ENCODE measurements at places on chromosomes 3 and 15.
A peak's percentile ranks its signal among the peaks of the same experiment; 100 is the strongest.

DNA sequence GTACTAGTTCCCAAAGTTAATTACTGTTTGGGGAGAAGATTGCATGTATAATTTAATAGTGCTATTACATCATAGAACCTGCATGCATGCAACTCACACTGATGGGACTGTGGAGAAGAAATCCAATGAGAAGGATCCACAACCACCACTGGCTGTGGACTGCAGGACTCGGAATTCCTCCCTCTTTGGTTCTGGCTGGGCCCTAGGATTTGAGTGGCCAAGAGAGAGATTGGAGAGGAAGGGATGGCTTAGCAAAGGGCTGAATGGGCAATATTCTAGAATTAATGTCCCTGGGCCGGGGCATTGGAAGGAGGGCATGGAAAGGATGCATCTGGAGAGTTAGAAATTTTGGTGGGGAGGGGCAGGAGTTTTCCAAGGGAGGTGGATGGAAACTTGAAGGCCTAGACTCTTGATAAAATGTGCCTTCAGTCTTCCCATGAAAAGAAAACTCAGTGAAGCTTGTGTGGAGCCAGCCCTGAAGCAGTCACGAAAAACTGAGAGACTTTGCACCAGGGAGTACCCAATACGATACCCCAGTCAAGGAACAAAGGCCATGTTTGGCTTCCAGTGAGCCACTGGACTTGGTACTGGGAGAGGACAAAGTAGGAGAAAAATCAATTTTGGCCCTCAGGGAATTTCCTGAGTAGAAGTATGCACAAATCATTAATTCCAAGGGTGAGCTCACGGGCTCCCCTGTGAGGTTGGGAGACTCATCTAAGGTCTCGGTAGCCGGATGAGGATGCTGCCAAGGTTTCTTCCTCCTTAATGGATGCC lies 31.4 kb upstream of the TPM1 start:
- DNase-seq = no peak

- DNase-seq = no peak
Measured at GRCh38 chr3:180229113-180229512, 192.4 kb upstream of the PEX5L start.

GRCh38 chr3:156180077-156180476 lies 59.7 kb downstream of the KCNAB1 start:
- DNase-seq = no peak

- DNase-seq = no peak
Measured at GRCh38 chr3:24683633-24684384, 189.2 kb upstream of the THRB start.

DNA sequence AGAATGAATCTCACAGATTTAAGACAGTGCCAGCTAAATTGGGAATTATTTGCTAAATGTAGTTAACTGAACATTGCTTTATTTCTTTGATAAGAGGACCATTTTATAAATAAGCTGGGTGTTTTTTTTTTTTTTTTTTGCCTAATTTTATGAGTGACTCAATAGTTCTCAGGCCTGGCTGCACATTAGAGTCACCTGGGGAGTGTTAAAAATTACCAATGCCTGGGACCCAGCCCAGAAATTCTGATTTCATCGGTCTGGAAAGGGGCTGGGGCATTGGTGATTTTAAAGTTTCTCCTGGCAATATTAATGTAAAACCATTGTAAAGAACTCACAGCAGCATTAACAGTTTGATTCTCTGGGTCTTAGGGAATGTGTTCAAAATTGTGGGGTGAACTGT lies 51.2 kb upstream of the PHLDB2 start:
- no peak for DNase-seq

GRCh38 chr3:45309876-45310275 lies 78.5 kb upstream of the LARS2 start:
- no peak for DNase-seq

GRCh38 chr15:83845230-83845629 lies 191.3 kb downstream of the ADAMTSL3 start:
- no peak for DNase-seq

- DNase-seq = no peak
Measured at GRCh38 chr3:15955968-15956367, 158.2 kb upstream of the ANKRD28 start.

GRCh38 chr15:69389426-69389825 lies 24.7 kb upstream of the KIF23 start:
- DNase-seq = peak; percentile 30

GRCh38 chr3:55570271-55570711 lies 83.2 kb upstream of the WNT5A start:
- no peak for DNase-seq

GRCh38 chr15:41727143-41727542 lies 47.1 kb upstream of the MAPKBP1 start:
- no peak for DNase-seq

DNA sequence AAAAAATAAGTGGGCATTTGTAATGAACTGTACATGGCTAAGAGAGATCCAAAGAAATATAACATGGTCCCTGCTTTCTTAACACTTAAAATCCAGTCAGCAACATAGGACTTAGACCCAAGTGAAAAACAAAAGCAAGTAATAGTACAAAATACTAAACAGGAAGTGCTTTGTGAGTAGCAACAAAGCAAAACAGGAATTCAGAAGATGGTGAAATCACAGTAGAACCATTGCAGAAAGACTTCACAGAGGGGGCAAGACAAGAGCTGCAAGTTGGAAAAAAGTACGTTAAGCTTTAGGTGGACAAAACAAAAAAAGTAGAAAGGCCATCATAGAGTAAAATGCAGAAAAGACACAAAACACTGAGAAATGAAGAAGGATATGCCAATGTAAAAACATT lies 116.0 kb downstream of the TBC1D5 start:
- no peak for DNase-seq

GRCh38 chr3:145735631-145736030 lies 425.4 kb downstream of the PLOD2 start:
- DNase-seq = no peak

GRCh38 chr3:59766200-59766872 lies 716.5 kb upstream of the CFAP20DC start:
- no peak for DNase-seq

- no peak for DNase-seq
Measured at GRCh38 chr15:87219650-87220615, 1036.6 kb downstream of the NTRK3 start.

DNA sequence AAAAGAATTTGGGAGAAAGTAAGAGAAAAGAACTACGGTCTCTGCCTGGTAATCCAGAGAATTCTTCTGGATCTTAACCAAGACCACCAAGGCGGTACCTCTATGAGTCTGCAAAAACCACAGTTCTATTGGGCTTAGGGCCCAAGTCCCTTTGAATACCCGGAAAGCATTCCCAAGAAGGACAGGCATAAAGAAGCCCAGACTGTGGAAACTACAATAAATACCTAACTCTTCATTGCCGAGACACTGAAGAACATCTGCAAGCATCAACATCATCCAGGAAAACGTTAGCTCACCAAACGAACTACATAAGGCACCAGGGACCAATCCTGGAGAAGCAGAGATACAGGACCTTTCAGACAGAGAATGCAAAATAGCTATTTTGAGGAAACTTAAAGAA lies 162.3 kb upstream of the TMC3 start:
- DNase-seq = no peak

DNA sequence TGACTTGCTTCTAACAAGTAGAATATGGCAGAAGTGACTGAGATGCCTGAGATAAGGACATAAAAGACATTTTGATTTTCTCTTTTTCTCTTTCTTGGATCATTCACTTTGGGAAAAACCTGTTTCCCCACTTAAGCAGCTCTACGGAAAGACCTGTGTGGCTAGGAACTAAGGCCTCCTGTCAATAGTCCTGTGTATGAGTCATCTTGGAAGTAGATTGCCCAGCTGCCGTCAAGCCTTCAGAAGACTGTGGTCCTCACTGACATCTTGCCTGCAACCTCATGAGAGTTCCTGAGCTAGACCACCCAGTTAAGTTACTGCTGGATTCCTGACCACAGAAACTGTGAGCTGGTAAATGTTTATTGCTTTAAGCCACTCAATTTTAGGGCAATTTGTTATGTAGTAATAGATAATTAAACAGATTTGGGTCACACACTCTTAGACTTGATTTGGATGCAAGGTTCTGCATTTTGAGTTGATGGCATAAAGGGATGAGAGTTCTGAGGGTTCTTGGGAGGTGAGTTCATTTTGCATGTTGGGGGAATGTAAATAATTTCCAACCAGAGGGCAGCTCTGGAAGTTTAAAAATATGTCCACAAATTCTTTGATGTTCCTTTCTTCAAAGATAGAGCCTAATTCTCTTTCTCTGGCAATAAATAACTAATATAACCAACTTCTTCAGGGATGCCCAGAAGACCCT lies 229.2 kb downstream of the SQOR start:
- no peak for DNase-seq

DNA sequence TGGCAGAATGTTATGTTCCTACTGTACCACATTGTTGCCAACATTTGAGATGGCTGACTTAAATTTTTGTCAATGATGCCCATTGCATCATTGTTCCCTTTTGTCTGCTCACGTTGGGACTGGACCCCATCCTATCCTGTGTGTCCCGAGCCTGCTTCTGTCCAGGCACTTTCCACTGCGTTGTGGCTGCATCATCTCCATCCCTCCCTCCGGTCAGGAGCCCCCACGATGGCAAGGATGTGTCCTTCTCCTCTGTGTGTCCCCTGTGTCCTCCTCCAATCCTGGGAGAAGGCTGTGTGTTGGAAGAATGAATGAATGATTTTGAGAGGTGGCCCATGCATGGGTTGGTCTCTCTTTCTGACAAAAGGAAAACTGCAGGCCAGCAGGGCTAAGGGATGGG lies 19.4 kb upstream of the MRPS22 start:
- DNase-seq = peak; percentile 21

DNA sequence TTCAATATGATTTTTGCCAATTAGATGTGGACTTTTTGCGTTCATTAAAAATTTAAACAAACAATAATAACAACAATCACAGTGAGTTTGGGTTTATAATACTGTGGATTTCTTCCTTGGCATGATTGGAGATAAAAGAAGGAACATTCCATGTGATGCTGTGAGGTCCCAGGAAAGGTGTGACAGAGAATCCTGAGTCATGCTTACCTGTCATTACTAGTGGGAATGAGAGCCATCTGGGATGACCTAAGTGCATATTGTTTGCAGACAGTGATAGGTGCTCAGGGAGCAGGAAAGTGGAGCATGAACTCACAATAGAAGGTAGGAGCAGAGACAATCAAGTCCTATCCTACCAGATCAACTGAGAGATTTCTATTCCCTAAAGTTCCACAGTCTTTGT lies 766.5 kb upstream of the CFAP20DC start:
- no peak for DNase-seq

DNA sequence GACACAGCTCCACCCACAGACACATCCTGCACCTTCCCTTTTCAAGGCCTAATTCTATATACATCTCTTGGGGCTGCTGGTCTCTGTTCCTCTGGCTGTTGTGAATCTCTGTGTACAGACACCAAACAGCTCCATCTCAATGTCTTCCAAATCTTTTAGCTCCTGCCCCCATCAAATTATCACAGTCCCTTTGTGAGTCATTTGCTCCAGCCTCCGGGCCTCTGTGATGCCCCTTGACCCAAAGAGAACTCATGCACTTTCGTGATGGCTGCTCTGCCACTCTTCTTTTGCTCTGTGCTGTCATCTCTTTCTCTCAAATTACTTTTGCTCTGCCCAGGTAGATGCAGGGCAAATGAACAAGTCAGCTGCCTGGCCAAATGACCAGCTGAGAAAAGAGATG lies 369.0 kb upstream of the CDIN1 start:
- no peak for DNase-seq

GRCh38 chr3:23175341-23176083 lies 27.6 kb upstream of the UBE2E2 start:
- DNase-seq = no peak

DNA sequence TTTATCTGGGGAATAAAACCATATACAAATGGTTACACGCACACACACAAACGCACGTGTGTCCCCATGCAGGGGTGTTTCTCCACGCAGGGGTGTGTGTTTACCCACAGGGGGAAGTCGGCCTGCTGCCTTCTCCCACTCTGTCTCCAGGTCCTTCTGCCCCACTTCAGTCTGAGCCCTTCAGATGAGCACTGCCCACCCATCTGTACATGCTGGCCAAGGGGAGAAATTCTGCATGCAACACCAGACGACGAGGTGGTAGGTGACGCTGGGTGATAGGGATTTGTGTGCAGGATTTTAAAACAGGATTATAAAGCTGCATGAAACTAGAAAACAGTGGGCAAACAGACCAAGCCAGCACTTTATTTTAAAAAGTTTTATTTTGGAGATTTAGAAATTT lies 122.5 kb downstream of the TJP1 start:
- no peak for DNase-seq

DNA sequence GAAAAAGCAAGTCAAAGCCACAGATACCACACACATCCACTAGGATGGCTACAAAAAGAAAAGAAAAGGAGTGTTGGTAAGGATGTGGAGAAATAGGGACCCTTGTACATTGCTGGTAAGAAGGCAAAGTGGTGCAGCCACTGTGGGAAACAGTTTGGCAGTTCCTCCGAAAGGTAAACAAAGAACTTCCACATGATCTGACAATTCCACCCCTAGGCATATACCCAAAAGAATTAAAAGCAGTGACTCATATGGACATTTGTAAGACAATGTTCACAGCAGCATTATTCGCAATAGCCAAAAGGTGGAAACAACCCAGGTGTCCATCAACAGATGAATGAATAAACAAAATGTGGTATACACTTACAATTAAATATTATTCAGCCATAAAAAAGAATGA lies 22.2 kb upstream of the GMPPB start:
- DNase-seq = no peak

DNA sequence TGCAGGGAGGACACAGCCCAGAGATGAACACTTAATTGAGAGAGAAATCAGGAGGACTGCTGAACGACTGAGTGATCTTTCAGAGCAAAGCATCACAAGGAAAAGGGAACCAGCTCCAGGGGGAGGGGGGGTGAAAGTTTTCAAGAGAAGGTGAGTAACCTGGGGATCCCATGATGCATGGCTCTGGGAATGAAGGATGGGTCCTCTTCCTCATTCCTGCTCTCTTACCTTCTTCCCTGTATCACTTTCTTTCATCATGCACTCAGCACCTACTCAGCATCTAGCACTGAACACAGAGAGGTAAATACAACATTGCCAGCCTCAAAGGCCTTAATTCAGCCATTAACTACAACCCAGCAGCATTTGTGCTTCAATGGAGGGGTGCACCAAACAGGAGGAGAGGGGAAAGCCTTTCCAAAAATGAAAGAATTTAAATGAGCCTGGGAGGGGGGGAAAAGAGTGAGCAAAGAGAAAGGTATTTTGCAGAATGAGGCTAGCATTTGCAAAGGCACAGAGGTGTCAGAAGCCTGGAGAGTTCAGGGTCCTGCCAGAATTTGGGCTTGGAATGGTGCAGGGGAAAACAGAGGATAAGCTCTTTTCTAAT lies 427.4 kb downstream of the FOXP1 start:
- DNase-seq = no peak

All from activated CD8-positive, alpha-beta memory T cell treated with anti-CD3 and anti-CD28 coated beads for 24 hours (primary cell).